Renal cortex interstitium (tissue), 15 donors: ENCODE measurements at places on chromosomes 1 and 21.

GRCh38 chr1:99855914-99856450 lies 5.8 kb downstream of the AGL start:
- no peak for DNase-seq

- no peak for DNase-seq
Measured at GRCh38 chr1:17002524-17002902, 9.2 kb downstream of the ATP13A2 start.

- DNase-seq: no peak
Measured at GRCh38 chr1:159067699-159068621, 8.6 kb downstream of the AIM2 start.

DNA sequence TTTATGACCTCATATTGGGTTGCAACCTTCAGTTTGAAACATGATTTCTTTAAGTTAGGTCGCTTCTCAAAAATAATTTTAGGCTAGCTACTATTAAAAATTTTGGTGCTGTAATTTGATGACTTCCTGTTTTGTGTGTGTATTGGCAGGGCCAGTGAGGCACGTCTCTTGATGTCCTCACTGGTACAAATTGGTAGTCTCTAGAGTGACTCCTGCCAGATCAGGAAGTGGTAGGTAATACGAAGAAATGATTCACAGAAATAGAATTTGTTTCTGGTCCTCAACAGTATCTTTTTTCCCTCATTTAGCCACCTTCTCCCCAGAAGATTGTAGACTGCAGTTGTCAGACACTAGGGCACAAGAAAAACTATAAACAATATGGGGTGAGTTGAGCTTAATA lies 120.9 kb upstream of the KIAA1614 start:
- no peak for DNase-seq

DNA sequence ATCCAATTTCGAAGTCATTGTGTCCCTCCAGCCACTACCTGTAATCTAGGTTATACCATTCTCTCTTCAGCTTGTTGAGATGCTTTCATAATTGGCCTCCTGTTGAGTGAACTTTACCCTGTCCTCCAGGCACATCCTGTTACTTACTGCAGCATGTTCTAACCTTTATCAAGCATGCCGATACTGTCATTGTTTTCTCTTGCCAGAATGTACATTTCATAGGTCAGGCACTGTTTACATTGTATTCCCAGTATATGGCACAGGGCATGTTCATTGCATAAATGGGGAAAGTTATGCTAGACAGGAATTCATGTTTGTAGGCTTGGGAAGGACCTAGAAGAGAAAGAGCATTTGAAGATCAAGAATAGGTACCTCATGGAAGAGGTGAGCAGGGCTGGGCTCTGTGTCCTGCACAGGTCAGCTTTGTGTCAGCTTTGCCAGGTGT lies 10.2 kb downstream of the CXADR start:
- no peak for DNase-seq

- DNase-seq: no peak
Measured at GRCh38 chr1:245396615-245397014, 241.8 kb downstream of the KIF26B start.

GRCh38 chr1:8825985-8826481 lies 8.6 kb upstream of the RERE start:
- no peak for DNase-seq

DNA sequence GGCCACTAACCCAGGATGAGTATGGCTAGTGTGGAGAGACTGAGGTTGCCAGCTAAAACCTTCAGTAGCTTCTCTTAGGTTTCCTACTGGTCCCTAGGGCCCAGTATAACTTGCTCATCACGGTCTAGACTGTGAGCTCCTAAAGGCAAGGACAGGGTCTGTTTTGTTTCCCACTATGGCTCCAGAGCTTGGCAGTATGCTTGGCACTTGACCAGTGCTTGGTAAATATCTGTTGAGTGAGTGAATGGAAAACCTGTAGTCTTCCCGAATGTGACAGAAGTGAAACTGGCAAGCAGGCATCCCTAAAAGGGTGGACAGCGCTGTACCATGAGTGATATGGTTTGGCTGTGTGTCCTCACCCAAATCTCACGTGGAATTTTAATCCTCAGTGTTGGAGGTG lies 13.1 kb upstream of the PARS2 start:
- DNase-seq: no peak

DNA sequence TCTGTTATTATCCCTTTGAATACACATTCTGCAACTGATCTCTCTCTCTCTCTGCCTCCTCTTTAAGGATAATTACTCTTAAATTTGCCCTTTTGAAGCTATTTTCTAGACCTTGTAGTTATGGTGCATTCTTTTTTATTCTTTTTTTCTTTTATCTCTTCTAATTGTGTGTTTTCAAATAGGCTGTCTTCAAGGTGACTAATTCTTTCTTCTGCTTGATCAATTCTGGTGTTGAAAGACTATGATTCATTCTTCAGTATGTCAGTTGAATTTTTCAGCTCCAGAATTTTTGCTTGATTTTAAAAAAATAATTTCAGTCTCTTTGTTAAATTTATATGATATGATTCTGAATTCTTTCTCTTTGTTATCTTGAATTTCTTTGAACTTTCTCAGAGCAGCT lies 95.6 kb upstream of the GPR52 start:
- no peak for DNase-seq

DNA sequence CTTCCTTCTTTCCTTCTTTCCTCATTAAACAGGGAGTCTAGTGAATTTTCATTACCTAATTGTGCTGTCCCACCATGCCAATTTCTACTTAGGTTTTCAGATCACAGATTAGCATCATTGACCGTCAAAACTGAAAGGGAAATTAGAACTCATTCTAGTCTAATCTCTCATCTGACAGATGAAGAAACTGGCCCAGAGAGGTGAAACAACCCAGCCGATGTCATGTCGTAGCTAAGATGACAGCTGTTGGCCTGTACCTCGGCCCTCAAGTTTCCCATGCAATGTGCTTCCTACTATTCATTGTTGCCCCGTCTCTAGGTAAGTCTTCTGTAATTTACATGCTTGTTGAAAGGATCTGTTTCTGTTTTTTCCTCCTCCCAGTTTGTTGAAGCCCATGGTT lies 128.2 kb upstream of the KIAA0040 start:
- no peak for DNase-seq

DNA sequence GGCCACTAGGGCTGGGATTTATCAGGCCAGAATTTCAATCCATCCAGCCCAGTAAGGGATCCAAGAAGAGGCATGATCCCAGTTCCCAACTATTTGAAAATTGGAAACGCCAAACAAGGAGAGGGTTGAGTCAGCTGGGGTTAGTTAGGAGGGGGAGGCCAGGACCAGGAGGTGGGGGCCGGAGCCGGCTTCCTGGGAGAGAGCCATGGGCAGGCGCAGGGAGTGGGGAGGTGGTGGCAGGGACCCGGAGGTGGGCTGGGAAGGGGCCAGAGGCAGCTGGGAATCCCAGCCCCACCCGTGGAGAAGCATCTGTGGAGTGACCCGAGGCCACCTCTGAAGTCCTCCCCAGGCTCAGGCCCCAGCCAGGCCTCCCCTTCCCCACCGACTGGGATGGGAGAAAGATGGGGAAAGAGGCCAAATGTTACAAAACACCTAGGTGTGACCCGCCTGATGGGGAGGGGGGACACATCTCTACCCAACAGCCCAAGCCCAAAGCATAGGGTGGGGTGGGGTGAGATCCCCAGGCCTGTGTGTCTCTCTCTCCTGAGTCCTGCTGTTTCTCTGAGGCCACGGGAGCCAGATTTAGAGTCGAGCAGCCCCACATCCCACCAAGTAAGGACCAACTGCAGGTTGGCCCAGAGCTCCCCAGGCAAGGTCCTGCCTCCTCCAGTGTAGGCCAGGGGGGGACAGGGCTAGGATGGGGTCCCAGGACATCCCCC lies 10.1 kb downstream of the HSPG2 start:
- DNase-seq: no peak

DNA sequence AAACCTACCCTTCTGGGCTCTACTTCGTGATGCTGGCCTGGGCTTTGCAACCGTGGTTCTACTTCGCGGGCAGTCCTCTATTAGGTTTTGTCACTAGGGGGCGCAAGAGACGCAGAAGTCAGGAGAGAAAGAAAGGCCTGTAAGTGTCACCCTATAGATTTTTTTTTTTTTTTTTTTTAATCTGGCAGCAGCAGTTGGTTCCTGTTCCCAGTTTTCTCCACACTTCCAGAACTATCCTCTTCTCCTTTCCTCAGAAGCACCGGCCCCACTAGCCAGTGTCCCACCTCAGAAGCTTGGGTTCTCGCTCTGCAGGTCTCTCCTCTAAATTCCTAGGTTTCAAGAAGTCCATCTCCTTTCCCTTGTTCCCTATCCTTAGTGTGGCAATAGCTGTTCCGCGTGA lies 9.1 kb upstream of the LCE2D start:
- DNase-seq: peak; percentile 39

DNA sequence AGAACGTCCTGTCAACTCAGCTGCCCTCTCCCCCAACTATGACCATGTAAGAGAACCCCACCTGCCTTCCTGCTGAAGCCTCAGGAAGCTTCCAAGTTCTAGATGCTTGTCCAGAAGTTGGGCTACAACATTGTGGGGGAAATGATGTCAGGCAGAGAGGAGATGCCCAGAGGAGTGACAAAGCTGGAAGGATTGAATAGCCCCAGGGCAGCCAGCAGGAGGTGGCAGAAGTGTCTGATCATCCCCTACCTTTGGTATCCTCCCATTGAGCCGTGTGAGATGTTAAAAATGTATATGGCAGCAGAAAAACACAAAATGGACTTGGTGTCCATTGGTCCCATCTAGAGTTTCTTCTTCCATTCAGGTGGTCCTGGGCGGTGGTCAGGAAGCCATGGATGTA lies 6.6 kb downstream of the EIF3I start:
- no peak for DNase-seq

DNA sequence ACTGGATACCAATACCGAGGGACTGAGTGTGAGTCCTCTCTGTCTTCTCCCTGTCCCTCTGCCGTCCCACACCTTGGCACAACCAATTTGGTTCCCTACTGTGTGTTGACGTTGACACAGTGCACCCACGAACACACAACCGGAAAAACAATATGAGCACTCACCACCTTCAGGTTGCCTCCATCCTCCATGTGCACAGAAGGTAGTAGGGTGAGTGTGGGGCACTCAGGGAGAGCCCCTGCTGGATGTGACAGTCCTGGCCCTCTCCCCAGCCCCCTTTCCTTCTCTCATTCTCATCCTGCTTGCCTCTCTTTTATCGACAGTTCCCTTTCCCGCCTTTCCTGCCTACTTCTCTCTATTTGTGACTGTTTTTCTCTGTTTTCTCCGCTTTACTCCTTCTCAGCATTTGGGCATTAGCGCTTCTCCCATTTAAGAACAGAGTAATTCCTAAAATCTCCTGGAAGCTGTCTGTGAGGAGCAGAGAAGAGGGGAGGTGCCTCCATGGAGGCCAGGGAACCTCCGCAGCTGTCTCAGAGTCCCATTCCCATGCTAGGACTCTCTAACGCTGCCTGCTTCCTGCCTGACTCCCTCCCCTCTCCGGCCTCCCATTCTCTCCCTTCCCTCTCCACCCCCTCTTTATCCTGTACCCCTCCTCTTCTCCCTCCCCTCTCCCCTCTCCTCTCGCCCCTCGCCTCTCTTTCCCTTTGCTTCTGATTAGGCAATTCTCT lies 16.4 kb downstream of the CADM3 start:
- DNase-seq: no peak

- DNase-seq: peak; percentile 2
Measured at GRCh38 chr1:76901158-76901767, 34.0 kb downstream of the ST6GALNAC5 start.

- DNase-seq: no peak
Measured at GRCh38 chr1:211783266-211783665, 47.3 kb downstream of the LPGAT1 start.

DNA sequence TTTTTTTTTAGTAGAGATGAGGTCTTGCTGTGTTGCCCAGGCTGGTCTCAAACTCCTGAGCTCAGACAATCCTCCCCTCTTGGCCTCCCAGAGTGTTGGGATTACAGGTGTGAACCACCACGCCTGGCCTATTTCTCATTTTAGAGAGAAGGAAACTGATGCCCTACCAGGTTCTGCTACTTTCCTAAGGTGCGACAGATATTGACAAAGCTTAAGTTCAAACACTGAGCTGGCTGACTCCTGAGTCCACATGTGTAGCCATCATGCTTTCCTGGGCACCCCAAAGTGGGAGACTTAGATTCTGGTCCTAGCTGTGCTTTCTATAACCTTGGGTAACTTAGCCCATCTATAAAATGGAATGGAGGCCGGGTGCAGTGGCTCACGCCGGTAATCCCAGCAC lies 5.1 kb upstream of the TMEM222 start:
- DNase-seq: no peak

DNA sequence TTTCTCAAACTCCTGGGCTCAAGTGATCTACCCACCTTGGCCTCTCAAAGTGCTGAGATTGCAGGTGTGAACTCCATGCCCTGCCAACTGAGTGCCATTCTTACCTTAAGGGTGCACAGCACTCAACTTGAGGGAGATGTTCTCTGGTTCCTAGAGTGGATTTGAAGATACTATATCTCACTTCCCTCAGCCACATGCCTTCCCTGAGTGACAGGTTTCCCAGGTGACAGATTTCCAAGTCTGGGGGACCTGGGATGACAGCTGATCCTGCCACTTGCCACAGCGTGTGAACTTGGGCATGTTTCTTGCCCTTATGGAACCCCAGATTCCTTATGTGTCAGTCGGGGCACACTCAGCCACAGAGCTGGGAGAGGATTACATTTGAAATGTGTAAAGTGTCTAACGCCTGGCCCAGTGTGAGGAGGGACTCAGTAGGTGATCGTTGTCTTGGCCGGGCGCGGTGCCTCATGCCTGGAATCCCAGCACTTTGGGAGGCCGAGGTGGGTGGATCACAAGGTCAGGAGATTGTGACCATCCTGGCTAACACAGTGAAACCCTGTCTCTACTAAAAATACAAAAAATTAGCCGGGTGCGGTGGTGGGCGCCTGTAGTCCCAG lies 29.6 kb upstream of the BTG2 start:
- no peak for DNase-seq

DNA sequence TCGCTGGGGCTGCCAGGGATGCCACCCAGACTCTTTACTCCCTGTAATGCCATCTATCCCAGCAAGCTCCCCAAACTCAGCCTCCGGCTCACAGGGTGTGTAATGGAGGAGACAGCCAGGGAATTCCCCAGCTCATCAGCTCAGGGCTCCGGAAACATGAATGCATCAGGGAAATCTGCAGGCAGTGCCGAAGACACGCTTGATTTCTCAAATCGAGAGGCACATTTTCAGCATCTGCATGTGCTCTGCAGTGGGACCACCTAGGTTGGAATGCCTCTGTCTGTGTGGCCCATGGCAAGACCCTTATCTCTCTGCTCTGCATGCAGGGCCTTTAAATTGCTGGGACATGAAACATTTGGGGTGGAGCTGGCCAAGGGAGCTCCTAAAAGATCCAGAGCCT lies 170.1 kb downstream of the TRABD2B start:
- no peak for DNase-seq

GRCh38 chr1:247111700-247112478 lies 7.7 kb upstream of the ZNF669 start:
- DNase-seq: peak; percentile 55

DNA sequence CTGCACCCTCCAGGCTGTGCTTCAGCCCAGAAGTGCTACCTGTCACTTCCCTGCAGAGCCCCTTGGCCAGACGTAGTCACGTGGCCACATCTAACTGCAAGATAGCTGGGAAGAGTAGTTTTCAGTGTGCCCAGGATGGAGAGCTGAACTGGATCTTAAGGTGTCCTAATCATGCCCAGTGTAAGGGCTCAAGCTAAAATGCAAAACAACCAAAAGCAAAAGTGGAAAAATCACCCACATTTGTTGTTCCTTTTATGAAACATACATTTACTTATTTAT lies 59.4 kb upstream of the ROR1 start:
- DNase-seq: no peak

- no peak for DNase-seq
Measured at GRCh38 chr1:234260578-234260977, 112.7 kb upstream of the COA6 start.

- no peak for DNase-seq
Measured at GRCh38 chr1:6322161-6322560, 61.3 kb upstream of the GPR153 start.

GRCh38 chr1:245707941-245708340 lies 553.2 kb downstream of the KIF26B start:
- DNase-seq: no peak
